ENCODE measurements at places on chromosomes 3 and 15.

DNA sequence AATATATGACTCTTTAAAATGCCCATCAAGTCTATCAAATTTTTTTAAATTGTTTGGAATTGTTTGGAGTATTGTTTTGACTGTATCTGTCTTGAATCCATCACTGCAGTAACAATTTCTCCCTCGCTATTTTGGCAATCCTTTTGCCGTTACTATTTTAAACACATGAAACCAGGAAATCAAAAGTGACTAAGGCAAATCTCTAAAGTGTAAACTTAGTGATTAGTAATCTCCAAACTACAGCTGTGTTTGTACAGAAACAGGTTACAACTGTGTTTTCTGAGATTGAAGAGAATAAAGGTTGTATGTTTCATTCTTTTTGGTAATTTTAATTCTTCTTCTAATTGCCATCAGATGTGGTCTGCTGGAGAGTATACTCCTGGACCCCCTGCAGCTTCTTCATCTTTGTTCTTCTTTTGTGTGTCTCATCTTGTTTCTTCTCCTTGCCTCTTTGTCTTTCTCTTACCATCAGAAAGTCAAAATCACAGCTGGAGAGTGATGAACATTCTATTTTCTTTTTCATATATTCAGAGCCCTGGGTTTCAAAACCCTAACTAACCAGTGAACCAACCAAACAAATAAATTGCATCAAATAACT, 465.4 kb downstream of the RBMS3 start:
- DNase-seq: peak; percentile 8

DNA sequence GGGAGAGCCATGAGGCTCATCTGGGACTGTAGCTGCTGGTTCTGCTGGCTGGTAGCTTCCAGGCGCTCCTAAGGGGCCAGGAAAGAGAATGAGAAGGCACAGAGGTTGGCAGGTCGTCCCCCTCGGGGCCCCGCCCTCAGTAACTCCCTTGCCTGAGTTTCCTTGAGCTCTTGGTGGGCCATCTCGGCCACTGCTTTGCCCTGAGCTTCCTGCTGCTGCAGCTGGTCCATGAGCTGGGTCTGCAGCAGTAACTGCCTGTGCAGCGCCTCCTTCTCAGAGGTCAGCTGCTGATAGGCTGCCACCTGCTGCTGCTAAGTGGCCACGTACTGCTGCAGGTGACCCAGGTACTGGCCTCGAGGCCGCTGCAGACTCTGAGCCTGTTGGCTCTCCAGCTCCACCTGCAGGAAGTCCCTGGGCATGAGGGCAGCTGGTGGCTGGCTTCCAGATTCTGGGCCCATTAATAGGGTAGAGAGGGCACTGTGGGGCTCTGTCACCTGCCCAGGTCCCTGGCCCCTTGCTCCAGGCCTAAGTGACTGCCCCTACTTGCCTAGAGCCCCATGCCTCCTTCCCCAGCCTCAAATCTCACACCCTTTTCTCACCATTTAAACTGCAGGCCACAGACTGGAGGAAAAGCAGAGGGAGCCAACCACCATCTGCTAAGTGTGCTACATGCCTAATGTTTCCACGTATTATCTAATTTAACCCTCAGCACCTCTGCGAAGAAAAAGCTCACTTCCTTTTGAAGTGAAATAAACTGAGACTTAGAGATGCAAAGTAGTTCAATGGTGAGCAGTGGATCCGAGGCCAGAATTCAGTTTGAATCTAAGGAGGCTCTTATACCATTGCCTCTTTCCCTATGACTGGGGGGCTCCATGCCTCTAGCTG, 10.8 kb upstream of the VPS33B start:
- peak; percentile 86 for DNase-seq

GRCh38 chr3:47888986-47889757, 86.2 kb downstream of the DHX30 start:
- DNase-seq: no peak

DNA sequence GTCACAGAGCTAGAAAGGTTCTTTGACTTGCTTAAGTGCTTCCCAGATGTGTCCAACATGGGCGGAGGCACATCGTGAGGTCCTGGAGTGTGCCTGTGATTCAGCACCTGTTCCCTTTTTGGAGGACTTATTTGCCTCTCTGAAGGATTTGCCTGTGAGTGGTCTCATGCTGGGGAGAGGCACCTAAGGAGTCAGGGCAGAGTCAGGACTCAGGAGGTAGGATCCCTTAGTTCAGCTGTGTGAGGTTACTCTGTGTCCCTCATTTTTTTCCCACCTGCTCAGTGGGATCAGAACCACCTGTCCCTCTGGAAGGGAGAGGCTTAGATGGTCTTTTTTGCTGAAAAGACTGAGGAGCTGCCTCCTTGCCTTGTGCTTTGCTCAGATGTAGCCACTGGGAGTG, 3.0 kb downstream of the ZNF589 start:
- DNase-seq: no peak

DNA sequence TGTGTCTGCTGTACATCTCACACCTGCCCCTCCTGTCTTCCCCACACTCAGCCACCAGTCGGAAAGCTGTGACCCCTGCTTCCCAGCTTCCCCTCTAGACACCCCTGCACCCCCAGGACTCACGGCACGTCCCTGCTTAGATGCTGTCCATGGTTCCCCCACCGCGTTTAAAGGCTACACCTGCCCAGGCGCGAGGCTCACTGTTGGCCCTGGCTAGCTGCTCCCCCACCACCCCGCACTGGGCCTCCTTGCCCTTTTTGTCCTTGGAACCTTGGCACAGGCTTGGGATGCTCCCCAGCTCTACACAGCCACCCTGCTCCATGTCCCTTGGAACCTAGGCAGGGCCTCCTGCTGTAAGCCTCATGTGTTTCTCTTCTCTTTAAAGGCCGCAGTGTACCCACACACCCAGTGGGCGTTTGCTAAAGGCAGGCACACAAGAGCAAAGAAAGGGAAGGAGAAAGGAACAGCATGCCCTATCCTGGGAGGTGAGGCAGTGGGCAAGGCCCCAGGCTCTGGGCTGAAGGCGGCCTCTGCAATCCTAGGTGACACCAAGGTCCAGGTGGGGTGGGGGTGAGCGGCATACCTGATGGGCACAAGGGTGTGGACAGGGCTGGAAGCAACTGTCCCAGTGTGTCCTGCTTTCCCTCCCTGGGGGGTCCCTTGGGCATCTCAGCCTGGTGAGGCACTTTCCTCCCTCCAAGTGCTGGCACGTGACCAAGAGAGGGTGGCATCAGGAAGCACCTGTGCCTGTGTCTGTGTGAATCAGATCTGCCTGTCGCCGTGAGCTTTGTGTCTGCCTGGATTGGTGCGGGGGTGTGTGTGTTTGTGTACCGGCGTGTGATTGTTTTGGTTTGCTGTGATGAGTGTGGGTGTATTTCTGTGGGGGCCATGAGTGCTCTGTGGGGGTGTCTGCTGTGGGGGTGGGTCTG, 54.4 kb downstream of the TPRA1 start:
- no peak for DNase-seq

GRCh38 chr3:50617096-50617791, at the start of gene MAPKAPK3:
TSS of gene MAPKAPK3 (plus strand) at chr3:50617151. CDS start at chr3:50617566, 415 bp downstream.
- peak; percentile 94 for DNase-seq

- no peak for DNase-seq
Observed at GRCh38 chr3:132786890-132787289, 64.7 kb upstream of the NPHP3 start.

- DNase-seq: no peak
Observed at GRCh38 chr3:50447290-50447840, 56.1 kb downstream of the CACNA2D2 start.

- DNase-seq: no peak
Observed at GRCh38 chr3:129501630-129502029, 26.8 kb upstream of the RHO start.

- no peak for DNase-seq
Observed at GRCh38 chr3:172211123-172211522, 171.7 kb downstream of the FNDC3B start.

DNA sequence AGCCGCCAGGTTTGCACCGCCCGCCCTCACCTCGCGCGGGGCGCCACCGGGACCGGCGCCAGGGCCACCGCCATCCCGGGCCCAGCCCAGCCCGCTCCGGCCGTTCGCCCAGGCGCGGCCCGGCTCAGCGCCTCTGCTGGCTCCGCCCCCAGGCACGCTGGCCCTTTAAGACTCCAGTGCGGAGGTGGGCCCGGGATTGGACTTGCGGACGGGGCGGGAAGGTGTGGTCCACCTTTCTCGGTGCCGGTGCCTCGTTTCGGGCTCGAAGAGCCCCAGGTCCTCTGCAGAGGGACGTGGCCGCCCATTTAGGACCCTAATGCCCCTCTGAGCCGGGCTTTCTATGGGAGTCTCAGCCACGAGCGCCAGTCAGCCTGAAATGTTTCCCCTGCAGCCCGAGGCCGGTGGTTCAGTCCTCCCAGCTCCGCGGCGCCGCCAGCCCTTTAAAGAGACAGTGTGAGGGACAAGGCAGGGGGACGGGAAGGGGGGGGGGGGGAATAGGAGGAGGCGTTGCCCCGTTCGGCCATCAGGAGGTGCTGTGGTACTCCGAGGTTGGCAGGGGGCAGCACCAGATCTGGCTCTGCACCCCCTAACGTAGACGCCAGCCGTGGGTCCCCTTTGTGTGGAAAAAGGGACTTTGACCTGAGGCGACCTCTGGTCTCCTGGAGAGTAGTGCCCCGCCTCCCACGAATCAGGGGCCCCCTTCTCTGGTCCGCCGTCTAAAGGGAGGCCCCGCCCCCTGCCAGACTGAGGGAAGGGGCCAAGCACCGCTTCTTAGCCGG, 1.0 kb downstream of the HYAL2 start:
- peak; percentile 87 for DNase-seq

DNA sequence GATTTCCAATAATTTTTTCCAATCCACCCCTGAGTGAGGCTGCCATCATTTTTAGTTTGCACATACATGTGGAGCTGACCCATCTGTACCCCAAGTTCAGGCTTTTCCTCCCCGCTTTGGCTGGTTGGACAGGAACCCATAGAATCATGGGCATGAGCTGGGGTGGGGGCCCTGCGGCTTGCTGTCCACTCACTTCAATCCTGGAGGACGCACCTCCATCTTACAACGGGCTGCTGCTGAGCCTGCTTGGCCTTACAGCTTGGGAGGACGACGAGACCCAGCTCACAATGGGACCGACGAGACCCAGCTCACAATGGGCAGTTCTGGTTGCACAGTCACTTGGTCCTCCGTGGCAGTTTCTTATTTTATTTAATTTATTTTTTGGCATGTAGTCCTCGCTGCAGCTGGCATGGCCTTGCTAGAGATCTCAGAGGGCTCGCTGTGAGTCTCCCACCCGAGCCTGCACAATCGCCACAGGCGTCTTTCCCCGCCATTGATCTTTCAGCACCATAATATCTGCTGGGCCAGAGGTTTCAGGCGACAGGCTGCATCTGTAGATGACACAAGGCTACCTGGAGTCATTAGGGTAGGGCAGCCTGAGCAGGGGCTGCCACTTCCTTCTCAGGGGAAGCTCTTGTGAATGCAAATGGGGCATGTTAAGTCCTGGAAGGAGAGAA, 19.6 kb upstream of the EPHB3 start:
- no peak for DNase-seq

DNA sequence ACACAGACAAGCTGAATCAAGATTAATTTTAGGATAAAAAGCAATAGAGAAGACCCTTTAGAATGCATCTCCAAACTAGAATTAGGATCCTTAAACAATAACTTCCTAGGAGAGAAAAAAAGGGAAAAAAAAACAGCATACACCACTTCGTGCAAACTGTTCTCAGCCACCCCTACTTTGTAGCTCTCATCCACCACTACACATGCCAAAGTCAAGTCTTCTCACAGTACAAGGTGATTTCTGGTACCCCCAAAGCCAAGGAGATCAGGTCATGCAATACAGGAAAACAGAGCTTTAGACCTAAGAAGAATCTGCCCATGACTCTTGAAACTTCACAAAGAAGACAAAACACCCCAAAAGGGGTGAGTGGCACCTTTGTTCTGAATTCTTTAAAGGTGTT, 166.9 kb downstream of the SUCNR1 start:
- DNase-seq: no peak

DNA sequence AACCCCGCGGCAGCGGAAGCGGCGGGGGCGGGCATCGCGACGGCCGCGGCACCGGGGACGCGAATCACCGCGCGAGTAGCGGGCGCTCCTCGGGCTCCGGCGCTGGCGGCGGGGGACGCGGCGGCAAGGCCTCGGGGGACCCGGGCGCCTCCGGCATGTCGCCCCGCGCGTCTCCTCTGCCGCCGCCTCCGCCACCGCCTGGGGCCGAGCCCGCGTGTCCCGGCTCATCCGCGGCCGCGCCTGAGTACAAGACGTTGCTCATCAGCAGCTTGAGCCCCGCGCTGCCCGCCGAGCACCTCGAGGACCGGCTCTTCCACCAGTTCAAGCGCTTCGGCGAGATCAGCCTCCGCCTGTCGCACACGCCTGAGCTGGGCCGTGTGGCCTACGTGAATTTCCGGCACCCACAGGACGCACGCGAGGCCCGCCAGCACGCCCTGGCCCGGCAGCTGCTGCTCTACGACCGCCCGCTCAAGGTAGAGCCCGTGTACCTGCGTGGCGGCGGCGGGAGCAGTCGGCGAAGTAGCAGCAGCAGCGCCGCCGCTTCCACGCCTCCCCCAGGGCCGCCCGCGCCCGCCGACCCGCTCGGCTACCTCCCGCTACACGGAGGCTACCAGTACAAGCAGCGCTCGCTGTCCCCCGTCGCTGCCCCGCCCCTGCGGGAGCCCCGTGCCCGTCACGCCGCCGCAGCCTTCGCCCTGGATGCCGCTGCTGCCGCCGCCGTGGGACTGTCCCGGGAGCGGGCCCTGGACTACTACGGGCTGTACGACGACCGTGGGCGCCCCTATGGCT, 675 bp downstream of the RBM15B start:
- DNase-seq: peak; percentile 49

DNA sequence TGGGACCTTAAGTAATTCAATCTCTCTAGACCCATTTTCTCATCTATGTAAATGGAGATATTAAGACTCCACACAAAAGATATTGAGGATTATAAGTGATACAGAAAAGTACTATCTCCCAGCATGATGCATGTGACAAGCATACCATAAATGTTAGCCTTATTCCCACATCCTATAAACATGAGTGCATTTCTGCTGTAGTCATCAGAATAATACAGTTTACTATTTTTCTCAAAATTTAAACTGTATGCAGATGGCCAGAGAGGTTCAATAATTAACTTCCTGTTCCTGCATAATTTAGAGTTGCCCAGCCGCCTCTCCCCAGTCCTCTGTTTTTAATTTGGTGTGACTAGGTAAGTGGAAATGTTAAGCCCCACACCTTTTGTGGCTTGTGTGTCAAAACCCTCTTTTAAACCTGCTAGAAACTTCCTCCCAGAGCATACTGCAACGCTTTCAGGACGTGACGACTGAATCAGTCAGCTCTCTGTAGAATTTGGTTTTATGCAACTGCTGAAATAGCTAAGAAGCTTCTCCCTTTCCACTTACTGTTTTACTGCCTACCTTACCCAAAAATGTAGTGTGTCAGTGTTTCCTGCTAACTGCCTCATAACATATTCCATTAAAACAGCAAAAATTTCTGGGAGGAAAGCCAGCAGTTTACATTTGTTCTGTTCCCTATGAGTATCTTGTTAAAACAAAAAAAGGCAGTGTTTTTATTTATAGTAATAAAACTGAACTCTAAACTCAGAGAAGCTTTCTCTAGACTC, 1037.9 kb downstream of the EPHA3 start:
- no peak for DNase-seq

All from iPS-NIHi11 (cell line).